Osteoblast (primary cell): ENCODE measurements at places on chromosomes 1 and 21. TPM values are rescaled to one million over a fixed set of nuclear protein-coding genes. Genes with fewer than 3 reads are reported as not detected.

- DNase-seq = peak; percentile 9
These were observed 437.7 kb upstream of the OLFM3 start for GRCh38 chr1:102434421-102434820.

DNA sequence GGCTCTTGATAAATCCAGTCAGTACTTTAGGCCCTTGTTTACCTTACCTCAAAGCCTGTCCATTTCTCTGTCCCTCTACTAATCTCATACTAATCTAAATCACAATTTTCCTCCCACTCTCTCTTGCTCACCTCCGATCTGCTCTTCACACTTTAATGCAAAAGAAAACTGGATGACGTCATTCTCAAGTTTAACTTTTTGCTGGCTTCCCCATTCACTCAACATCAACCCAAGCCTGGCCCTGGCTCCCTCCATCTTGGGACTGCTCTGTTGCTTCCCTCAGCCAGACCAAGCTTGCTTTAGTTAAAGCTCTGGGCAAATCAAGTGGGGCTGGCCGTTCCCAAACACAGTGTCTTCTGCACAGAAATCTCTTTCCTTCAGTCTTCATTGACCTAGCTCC, 29.7 kb downstream of the COA6 start:
- DNase-seq = no peak

GRCh38 chr1:197600751-197601150, 174.5 kb downstream of the DENND1B start:
- DNase-seq = no peak

DNA sequence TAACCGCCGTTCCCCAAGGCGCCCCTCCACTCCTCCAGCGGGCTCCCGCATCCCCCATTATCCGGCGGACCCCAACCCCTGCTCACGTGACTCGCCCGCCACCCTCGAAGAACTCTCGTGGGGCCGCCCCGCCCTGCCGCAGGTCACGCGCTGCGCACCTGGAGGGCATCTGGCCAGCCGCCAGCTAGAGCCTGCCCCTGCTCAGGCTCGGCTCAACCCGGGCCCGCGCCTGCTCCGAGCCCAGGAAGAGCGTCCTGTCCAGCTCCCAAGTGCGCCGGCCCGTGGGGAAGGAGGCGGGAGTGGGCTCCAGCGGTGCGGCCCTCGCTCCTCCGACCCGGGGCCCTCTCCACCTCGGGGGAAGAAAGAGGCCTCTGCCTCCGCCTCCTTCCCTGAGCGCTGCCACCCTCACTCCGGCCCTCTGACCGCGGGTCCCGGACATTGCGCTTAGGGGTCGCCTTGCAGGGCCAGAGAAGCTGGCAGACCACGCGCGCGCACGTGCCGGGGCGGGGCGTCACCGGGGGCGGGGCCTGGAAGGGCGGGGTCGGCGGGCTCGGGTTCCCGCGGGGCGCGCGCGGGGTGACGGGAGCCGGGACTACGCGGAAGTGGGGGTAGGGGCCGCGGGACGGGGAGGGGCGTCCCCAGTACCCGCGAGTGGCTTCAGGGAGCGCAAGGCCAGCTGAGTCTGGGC, 28.4 kb downstream of the HMGN2 start:
- DNase-seq = peak; percentile 96

- DNase-seq = peak; percentile 66
These were observed 13.3 kb downstream of the COL6A2 start for GRCh38 chr21:46111193-46111571.

DNA sequence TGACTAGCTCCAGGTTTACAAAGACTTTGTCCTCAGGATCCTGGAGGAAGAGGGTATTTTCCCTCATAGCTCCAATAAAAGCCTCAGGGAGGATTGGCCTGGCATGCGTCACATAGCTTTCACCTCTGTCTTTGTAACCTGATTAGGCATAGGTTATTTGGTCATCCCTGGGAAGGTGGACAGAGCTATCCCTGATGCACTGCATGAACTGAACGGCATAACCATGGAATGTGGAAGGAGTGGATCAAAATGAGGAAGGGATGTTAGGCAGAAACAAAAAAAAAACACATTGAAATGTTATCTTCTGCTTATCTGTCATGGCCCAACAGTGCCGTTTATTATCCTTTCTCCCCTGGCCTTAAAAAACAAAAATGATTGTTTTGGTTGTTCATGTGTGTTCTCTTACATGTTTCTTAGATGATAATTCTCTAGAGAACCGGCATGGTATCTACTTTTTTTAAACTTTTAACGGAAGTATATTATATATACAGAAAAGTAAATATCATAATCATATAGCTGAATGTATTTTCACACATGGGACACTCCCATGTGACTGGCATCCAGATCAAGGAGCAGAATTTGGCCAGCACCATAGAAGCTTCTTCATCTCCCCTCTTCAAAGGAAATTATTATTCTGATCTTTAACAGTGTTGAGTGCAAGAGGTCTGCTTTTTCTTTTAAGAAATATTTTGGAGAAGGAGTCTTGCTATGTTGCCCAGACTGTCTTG, 85.3 kb downstream of the RPS6KC1 start:
- DNase-seq = no peak

DNA sequence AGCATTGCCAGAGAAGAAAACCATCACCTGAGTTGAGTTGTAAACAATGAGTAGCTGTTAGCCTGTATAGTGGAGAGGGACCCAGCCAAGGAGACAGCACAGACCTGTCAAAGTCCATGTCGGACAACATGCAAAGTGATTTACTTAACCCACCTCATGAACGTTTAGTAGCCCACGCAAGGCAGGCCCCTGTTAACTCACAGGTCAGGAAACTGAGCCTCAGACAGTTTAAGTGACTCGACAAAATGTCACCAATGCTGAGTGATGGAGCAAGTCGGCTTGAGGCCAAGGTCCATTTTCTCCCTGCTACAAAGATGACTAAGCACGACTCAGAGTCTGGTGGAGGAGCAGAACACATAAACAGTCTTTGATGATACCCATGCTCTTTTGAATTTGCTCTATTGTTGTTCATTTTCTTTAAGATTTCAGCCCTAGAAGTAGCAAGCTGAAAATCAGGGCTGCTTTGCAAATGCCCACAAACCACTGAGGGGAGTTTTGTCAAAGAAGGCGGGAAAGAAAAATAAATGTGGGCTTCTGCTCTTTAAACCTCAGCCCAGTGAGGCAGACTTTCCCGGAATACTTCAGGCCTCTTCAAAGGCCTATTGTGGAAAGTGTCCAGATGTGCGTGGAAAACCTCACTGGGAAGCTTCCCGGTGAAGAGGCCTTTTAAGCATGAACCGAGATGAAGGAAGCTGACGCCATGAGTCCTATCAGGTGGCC, 83.8 kb upstream of the HOOK1 start:
- DNase-seq = peak; percentile 66

DNA sequence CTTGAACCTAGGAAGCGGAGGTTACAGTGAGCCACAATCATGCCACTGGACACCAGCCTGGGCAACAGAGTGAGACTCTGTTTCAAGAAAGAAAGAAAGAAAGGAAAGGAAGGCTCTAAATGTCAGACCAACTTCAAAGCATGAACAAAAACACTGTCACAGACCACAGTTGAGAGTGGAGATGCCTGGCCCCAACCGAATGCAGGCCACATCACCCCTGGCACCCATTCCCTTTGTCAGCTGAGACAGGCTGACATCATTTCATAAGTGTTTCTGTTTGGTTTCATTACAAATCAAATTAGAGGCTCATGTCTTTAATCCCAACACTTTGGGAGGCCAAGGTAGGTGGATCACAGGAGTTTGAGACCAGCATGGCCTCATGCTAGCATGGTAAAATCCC, 28.6 kb upstream of the NADK start:
- peak; percentile 90 for DNase-seq

The PDE4B gene
- 19.2 and 21.4 TPM in 2 replicates for total RNA-seq

The ALPL gene
- 7.1 and 8.0 TPM in 2 replicates for total RNA-seq

The HRNR gene
- not detected in 2 replicates for total RNA-seq

The LDLRAD2 gene
- not detected in 2 replicates for total RNA-seq

The DCDC2B gene
- total RNA-seq = under 0.01 TPM in 1 of 2 replicates, not detected in the other

The LMX1A gene
- total RNA-seq = not detected in 2 replicates
